ENCODE measurements at places on chromosomes 5 and 9.

DNA sequence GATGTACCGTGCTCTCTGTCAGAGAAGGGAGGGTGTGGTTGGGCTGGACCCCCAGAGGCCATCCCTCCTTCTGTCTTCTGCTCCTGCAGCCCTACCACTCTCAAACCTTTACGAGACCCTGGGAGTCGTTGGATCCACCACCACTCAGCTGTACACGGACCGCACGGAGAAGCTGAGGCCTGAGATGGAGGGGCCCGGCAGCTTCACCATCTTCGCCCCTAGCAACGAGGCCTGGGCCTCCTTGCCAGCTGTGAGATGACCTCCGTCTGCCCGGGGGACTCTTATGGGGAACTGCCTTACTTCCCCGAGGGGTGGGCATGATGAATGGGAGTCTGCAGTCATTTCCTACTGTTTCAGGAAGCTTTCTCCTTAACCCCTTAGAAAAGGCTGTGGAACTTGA is 17.5 kb downstream of the TGFBI start:
- no peak for DNase-seq

- no peak for DNase-seq
Measured at GRCh38 chr5:72125941-72126620, 18.8 kb downstream of the MAP1B start.

DNA sequence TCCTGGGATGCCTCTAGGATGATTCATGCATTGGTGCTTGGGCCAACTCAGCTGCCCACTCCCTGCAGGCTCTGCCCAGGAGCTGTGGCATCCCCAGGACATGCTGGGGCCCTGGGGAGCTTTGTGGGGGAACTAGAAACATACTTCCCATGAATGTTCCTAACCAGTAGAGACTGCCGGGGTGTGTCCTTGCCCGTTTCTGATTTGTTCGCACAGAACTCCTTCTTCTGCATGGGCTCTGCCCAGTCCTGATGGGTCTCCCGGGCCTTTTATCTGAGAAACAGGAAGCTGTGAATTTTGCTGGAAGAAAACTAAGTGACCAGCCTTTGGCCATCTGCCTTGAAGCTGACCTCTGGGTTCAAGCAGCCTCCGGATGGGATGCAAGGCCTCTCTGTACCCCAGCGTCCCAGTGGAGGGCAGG is 71.6 kb upstream of the RNU6ATAC start:
- DNase-seq, result no peak

- DNase-seq, result no peak
Measured at GRCh38 chr5:170105642-170106611, at the start of gene FOXI1. FOXI1 (plus strand) TSS chr5:170105897; CDS start chr5:170105958, 61 bp downstream.

- DNase-seq, result no peak
Measured at GRCh38 chr9:130872093-130872492, 24.5 kb downstream of the QRFP start.

- no peak for DNase-seq
Measured at GRCh38 chr9:93690618-93691017, 114.2 kb downstream of the PHF2 start.

DNA sequence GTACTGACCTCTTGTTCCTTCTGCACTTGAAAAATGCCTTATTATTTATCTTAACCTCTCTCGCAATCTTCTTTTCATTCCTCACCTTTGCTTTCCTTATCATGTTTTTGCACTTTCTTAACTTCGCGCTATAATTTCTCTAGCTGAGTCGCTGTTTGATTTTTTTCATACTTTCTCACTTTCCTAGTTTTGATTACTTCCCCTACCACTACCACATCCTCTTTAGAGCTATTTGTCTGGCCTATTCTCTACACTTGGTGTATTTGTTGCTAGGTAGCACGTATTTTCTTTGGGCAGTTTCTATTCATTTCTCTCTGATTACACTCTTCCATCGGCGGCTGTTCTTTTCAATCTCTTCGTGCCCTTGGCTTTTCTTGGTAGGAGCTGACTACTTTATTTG is 611.8 kb downstream of the BNC2 start:
- no peak for DNase-seq

GRCh38 chr5:132428147-132428482 is 58.6 kb downstream of the SLC22A5 start:
- DNase-seq, result no peak

DNA sequence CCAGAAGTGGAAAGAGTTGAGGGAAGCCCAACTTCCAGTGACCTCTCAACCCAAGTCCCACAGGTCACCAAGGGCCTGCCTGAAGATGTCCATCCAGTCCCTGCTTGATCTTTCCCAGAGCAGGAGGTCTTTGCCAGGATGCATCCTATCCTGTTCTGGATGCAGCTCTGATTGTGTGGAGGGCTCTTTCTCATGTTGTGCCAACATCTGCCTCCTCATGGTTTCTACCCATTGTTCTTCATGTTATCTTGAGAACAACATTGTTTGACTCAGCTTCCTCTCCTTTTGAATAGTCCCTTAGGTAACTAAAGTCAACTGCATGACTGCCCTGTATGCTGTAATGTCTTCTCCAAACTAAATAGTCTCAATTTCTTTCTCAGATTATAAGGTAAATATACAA is 169.3 kb downstream of the CCDC192 start:
- DNase-seq, result no peak

- DNase-seq, result no peak
Measured at GRCh38 chr9:14220256-14220655, 93.7 kb downstream of the NFIB start.

DNA sequence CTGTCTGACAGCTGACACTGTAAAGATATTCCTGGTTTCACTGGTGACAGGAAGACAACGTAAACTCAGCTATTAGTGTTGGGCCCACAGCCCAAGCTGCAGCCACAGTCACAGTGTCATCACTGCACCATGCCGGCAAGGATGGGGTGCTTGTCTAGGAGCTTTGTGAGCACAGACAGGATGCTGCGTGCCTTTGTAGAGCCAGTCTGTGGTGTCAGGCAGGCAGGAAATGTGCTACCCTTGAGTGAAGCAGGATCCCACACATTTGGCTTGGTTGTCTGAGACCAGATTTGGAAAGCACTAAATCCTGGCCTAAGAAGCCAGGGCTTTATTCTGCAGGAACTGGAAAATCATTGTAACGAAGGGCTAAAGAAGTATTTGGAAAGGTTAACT is 121.6 kb upstream of the ADAMTS16 start:
- DNase-seq, result no peak

- no peak for DNase-seq
Measured at GRCh38 chr9:137789295-137789895, 88.2 kb upstream of the CACNA1B start.

DNA sequence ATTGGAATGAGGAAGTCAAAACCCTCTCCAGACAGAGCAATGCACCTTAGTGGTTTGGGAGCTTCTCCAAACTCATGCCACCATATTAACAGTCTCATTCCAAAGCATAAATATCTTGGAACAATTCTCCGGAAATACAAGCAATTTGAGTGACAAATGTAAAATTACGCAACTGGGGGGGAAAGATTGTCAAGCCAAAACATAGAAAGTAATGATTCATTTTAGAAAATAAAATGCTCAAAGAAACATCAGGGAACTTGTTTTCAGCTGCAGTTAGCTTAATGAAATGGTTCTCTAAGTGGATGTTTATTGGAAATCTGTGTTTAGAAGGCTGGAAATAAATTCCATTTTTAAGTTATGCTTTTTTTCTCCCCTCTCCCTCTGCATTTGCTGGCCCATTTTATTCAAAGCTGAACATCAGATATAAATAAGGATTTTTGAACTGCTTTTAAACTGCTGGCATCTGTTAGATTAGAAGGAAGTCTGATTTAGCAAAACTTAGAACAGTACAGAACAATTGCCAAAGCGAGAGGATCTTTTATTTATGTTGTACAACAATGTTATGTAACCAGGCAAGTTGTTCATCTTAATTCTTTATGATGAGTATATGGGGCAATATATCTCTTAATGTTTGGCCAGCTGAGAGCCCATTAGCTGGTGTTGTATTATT is 551.9 kb downstream of the PRELID2 start:
- no peak for DNase-seq

DNA sequence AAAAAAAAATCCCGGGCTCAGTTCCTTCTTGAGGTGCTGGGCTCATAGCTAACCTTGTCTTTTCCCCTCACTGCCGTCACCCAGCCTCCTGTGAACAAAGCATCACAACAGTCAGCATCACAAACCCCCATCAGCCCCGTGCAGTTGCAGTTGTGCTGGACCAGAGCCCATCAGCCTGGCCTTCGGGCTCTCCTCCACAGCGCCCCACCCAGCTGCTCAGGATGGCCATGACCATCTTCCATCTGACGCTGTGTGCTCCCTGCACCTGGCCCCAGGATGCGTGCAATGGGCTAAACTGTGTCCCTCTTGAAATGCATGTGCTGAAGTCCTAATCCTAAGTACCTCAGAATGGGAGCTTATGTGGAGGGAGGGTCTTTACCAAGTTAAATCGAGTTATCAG is 48.1 kb downstream of the NSUN2 start:
- no peak for DNase-seq

- DNase-seq, result no peak
Measured at GRCh38 chr9:20041697-20042081, 252.9 kb upstream of the SLC24A2 start.

DNA sequence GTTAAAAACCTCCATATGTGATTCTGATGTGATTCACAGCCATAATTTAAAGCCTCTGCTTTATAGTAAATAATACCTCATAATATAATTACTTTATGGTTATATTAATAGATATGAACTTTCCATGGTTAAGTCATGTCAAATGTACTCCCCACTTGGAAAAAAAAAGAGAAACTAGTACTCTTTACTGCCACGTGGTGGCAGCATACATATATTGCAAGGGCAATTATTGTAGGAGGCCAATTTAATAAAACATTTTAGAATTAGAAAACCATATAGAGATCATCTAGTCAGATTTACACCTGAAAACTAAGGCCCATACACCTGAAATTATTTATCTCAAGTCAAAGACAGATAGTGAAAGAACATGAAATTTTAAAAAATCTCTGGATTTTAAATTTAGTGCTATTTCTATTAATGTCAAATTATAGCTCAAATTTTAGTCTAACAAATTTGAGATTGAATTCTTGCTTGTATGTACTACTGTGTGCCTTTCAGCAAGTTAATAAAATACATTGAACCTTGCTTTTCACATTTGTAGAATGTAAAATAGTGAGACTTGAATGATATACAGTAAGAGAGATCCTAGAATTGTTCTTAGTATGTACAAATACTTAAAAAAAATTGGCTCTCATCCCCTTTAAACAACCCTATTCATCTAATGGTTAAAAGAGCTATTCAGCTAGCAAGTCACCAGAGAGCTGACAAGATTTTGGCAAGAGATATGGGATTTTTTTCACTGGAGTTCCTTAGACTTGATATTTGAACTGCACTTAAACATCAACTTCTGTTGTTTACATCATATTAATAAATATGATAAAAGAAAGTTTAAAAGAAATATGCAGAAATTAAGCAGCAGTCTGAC is 603.8 kb downstream of the TLE4 start:
- DNase-seq, result no peak

DNA sequence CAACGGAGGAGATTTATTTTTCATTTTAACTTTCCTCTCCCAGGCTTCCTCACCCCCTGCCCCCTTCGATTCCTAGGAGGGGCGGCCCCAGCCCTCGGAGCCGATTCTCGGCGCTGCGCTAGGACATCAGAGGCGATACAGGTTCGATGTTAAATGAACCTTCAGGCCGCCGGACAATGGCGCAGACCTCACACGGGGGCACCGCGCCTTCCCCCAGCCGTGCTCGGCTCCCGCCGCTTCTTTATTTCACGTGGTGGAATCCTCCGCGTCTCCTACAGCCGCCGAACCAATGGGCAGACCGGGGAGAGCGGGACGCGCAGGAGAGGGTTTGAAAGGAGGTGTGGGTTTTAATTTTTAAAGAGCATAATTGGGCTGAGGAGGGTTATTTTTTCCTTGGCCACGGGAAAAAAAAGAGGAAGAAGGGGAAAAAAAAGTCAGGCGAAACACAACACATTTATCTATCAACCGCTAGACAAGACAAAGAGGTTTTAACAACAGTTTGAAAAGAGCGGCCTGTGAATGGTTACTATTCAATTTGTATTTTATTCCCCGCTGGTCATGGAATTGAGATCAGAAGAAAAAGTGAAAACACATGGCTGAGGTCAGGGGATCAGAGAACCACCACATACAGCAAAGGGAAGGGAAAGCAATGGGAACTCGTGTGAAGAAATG is 126.8 kb downstream of the TMEM174 start:
- no peak for DNase-seq

- no peak for DNase-seq
Measured at GRCh38 chr5:2158109-2158508, 275.4 kb upstream of the IRX4 start.

DNA sequence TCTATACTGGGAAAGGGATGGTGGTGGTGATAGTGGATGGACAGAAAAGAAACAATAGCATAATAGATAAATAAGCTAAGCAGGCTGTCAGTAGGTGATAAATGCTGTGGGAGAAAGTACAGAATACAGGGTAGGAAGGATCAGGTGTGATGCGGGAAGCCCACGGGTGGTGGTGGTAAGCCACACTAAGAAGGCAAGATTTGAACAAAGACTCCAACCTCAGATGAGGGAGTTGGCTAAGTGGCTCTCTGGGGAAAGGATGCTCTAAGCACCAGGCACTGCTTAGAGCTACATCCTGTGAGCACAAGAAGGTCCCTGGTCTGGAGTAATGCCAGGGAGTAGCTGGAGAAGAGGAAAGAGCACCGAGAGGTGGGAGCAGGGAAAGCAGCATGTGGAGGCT is 151.6 kb upstream of the KLF9 start:
- no peak for DNase-seq

DNA sequence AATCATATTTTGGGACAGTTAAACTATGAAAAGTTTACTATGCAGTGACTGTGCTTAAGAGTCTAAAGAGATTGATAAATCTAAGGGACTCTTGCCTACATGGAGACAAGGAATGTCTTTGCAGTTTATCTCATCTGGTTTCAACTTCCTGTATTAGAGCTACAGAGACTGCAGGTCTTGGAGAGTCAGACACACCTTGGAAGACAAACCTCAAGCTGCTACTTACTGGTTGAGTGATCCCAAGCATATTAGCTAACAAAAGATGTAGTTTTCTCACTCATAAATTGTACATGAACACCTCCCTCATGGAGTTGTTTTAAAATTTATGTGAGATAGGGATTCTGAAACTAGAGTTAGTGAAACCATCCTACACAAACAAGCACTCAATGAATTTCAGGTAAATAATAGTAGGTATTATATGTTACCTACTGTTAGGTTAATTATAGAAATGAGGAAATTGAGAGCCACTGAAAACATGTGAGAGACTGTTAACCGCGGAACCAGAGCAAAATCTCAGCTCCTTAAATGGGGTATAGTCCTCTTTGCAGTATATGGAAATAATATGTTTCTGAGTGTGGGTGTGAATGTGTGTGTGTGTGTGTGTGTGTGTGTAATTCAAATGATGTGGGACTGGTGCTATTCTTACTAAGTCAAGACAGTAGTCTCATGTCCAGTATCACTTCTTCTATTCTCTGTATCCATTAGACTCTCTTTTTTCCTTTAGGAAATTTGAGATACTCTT is 752.1 kb downstream of the DTWD2 start:
- DNase-seq, result no peak

DNA sequence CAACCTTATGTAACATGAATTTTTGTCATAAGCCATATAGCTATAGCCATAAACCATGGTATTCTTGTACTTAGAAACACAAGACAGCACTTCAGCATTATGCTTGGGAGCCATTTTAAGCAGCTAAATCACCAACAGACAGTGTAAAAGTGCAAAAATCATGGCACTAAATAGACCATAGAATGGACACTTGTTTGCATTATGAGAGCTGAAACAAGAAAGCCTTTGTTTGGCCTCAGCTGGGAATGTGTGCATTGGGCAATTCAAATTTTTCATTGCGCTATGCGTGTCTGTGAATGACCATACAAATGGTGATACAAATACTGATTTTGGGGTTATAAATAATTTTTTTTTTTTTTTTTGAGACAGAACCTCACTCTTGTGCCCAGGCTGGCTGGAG is 23.7 kb downstream of the KDM4C start:
- DNase-seq, result no peak

Measured in activated naive CD4-positive, alpha-beta T cell treated with Interleukin-2 at 50 U/mL for 16 hours (primary cell).